Endothelial cell of umbilical vein (primary cell): ENCODE measurements at places on chromosomes 5 and 9. TPM values are rescaled to one million over a fixed set of nuclear protein-coding genes. Genes with fewer than 3 reads are reported as not detected.

Gene NME5
- 1.4 and 1.5 TPM in 2 replicates for total RNA-seq

GRCh38 chr9:125493881-125494652 lies 212.9 kb downstream of the MAPKAP1 start:
- no peak for DNase-seq

GRCh38 chr9:91489361-91489899 lies 65.8 kb upstream of the NFIL3 start:
- DNase-seq: no peak

DNA sequence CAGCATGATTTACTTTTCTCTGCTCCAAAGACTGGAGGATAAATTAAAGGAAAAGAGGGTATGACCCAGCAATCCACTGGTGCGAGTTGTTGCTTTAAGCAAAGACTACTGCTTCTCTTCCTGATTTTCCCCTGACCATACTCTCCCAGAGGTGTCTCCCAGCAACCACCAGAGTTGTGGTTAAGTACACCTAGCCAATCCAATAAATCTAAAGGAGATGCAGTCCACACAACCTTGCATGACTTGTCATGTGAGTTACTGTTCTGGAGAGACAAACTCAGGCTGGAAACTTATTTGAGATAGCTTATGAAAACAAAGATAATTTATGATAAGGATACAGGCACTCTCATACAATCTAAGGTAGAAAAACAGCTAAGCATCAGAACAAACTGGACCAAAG lies 11.9 kb downstream of the TMC1 start:
- DNase-seq: peak; percentile 39

- DNase-seq: no peak
These were observed 41.7 kb downstream of the PALM2AKAP2 start for GRCh38 chr9:109821711-109822110.

Gene PURA
- total RNA-seq: 8.1 and 8.2 TPM in 2 replicates

Gene SPATA31D4
- not detected in 2 replicates for total RNA-seq

- no peak for DNase-seq
These were observed 48.4 kb upstream of the PWWP2A start for GRCh38 chr5:160167624-160168165.

GRCh38 chr9:126397056-126397455 lies 70.4 kb downstream of the MVB12B start:
- DNase-seq: no peak

GRCh38 chr9:112780450-112781036 lies 30.0 kb downstream of the SNX30 start:
- no peak for DNase-seq

DNA sequence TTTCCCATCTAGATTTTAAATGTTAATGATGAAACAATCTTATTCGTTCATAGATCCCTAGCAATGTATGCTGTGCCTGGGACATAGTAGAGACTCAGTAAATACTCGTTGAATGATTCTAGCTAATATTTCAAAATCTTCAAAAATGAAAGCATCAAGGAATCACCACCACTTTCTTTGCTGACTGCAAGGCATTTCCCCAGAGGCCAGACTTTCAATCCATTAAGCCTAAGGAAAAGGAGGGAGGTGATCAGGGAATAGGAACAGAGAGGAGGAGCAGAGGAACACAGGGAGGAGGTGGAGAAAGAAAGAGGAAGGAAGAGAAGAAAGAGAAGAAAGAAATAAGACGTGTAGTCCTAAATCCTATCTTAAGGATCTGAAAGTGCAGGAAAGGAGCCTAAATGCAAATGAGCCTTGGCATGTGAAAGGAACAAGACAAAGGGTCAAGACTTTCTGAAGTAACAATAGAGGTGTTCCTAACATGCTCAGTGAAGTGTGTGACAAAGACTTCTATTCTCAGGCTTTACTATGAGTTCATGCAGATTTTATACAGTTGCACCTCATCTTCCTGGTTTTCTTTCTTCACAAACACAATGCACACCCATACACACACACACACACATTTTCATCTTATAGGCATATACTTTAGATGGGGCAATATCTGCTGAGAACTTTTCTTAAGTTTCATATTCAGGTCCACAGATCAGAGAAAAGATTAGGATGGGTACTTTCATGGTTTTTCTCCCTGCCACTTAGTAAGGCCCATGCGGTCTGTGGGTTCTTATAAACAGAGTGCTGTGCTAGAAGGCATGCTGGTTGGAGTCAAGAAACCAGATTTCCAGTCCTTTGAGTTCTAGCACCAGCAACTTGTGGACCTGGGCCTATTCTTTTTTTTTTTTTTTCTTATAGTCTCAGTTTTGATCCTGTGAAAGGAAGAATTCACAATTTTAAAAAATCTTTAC lies 512.2 kb upstream of the TNC start:
- DNase-seq: no peak

Gene ITGA2
- total RNA-seq: 53.2 and 62.3 TPM in 2 replicates

- no peak for DNase-seq
These were observed 187.8 kb downstream of the FANCC start for GRCh38 chr9:95129476-95130291.

Gene NUDT12
- 3.6 and 4.9 TPM in 2 replicates for total RNA-seq

DNA sequence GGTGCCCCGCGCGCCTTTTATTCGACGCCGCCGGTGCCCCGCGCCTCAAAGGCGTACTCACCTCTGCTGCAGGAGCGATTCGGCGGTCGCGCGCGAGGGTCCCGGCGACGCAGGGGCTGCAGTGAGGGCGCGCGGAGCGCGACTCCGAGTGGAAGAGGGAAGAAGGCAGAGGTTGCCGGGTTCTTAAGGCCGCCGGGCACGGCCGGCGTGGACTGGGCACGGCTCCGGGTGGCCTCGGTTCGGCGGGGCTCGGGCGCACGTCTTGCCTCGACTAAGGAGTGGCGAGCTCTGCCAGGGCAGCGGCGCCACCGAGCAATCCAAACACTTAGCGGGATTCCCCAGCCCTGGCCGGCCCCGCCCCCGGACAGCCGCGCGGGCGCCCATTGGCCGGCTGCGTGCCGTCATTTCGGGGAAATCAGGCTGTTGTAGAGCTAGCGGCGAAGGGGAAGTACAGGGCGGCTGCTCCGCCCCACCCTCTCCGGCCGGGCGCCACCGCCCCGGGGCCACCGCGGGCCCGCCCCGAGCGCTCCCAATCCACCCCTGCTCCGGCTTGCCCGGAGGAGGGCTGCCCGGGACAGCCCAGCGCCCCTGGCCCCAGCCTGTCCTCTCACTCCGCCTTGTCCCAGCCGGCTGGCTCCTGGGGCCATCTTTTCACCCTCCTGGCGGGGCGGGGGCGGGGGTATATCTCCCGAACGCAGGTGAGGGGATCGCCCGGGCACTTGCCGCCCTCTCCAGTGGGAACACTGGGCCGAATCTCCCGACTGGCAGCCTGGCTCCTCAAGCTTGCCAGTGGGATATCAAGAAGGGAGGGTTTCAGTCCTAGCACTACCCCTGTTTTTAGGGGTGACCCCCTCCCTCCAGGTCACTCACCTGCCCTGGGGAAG lies at the start of gene IRF1:
TSS of gene IRF1 (minus strand) at position 290 of the 884 bp plus-strand sequence. CDS start 1,295 bp downstream, outside the sequence.
- peak; percentile 97 for DNase-seq

- DNase-seq: no peak
These were observed 16.0 kb downstream of the ANXA6 start for GRCh38 chr5:151141535-151141934.
